Adrenal gland (tissue), 19 donors: ENCODE measurements at places on chromosomes 3 and 15. TPM values are rescaled to one million over a fixed set of nuclear protein-coding genes. Genes with fewer than 3 reads are reported as not detected.

TMC3 gene
- not detected for total RNA-seq

PRSS50 gene
- total RNA-seq = 0.30 TPM

ZNF501 gene
- total RNA-seq = 4.6 TPM

STIMATE gene
- 23.1 TPM for total RNA-seq

HES1 gene
- 22.8 TPM for total RNA-seq

CACNA2D3 gene
- total RNA-seq = 0.50 TPM

ATG3 gene
- total RNA-seq = 58.1 TPM

DISP2 gene
- 1.0 TPM for total RNA-seq

SLC38A3 gene
- 48.8 TPM for total RNA-seq

CCDC54 gene
- total RNA-seq = not detected

TTLL13 gene
- 0.17 TPM for total RNA-seq

PLXNB1 gene
- 23.1 TPM for total RNA-seq

TEX55 gene
- not detected for total RNA-seq

SNX22 gene
- 0.35 TPM for total RNA-seq

ENTPD3 gene
- not detected for total RNA-seq

ANKRD63 gene
- total RNA-seq = not detected

RPN1 gene
- total RNA-seq = 163 TPM

GOLGA8R gene
- total RNA-seq = 4.3 TPM

ACAD9 gene
- 68.0 TPM for total RNA-seq

MYL3 gene
- total RNA-seq = 3.4 TPM

GUCA1C gene
- not detected for total RNA-seq

ZNF710 gene
- total RNA-seq = 18.5 TPM

AMIGO3 gene
- not detected for total RNA-seq

ANO10 gene
- total RNA-seq = 15.6 TPM

IL17RC gene
- 76.5 TPM for total RNA-seq

ST3GAL6 gene
- total RNA-seq = 20.5 TPM

BFSP2 gene
- total RNA-seq = not detected

GPR149 gene
- total RNA-seq = not detected

ZNF860 gene
- total RNA-seq = 0.27 TPM

PPIP5K1 gene
- 34.7 TPM for total RNA-seq

ADGRG7 gene
- not detected for total RNA-seq

FBXW12 gene
- total RNA-seq = not detected

ZBED2 gene
- not detected for total RNA-seq

TM2D3 gene
- total RNA-seq = 49.4 TPM

MEGF11 gene
- total RNA-seq = 0.98 TPM

GP9 gene
- total RNA-seq = not detected

NOX5 gene
- total RNA-seq = 0.06 TPM

GOLGA6L10 gene
- 0.26 TPM for total RNA-seq
